ENCODE measurements at places on chromosomes 1 and 21. TPM values are rescaled to one million over a fixed set of nuclear protein-coding genes. Genes with fewer than 3 reads are reported as not detected.

Gene NPR1
- 0.22 TPM for total RNA-seq

Gene RORC
- not detected for total RNA-seq

Gene LAD1
- total RNA-seq, result 33.3 TPM

Gene NCF2
- total RNA-seq, result 48.4 TPM

Gene CYB5RL
- 1.3 TPM for total RNA-seq

Gene GRHL3
- not detected for total RNA-seq

Gene MROH7
- 1.1 TPM for total RNA-seq

Gene NUP210L
- total RNA-seq, result not detected

Gene SLC45A1
- total RNA-seq, result 0.79 TPM

Gene SFT2D2
- total RNA-seq, result 47.9 TPM

Gene ZSCAN20
- total RNA-seq, result 11.4 TPM

Gene AIDA
- total RNA-seq, result 51.5 TPM

Gene LCE3D
- not detected for total RNA-seq

Gene SPRR5
- total RNA-seq, result not detected

Gene NPHS2
- total RNA-seq, result not detected

Gene BMP8B
- total RNA-seq, result not detected

Gene MYOG
- not detected for total RNA-seq

Gene RYR2
- total RNA-seq, result not detected

Gene VSIG8
- total RNA-seq, result 0.39 TPM

Gene IARS2
- total RNA-seq, result 66.2 TPM

Gene OR2T29
- total RNA-seq, result 19.7 TPM

Gene BLZF1
- total RNA-seq, result 25.5 TPM

Gene OR2T35
- 2.4 TPM for total RNA-seq

Gene ATP5PB
- 203 TPM for total RNA-seq

Gene EIF2D
- 54.2 TPM for total RNA-seq

Gene SYCP1
- not detected for total RNA-seq

Gene DIO1
- not detected for total RNA-seq

Gene RNU1-2
- total RNA-seq, result under 0.01 TPM

Gene JTB
- total RNA-seq, result 161 TPM

Gene GPR37L1
- total RNA-seq, result under 0.01 TPM

Gene SPRR1B
- not detected for total RNA-seq

Gene OR2L13
- not detected for total RNA-seq

Gene DMRTA2
- total RNA-seq, result not detected

Gene SDC3
- 284 TPM for total RNA-seq

Gene OR2T2
- total RNA-seq, result 16.1 TPM

Gene PADI1
- under 0.01 TPM for total RNA-seq

Gene SLC22A15
- 3.9 TPM for total RNA-seq

Gene OVAAL
- total RNA-seq, result not detected

Data from placental epithelial cell (primary cell).